Astrocyte of the hippocampus (primary cell): ENCODE measurements at places on chromosomes 1 and 21.

GRCh38 chr1:228830185-228830953 is 95.1 kb downstream of the RHOU start:
- DNase-seq: peak; percentile 18

- DNase-seq: peak; percentile 25
Observed at GRCh38 chr1:17155257-17155920, 36.1 kb upstream of the PADI2 start.

DNA sequence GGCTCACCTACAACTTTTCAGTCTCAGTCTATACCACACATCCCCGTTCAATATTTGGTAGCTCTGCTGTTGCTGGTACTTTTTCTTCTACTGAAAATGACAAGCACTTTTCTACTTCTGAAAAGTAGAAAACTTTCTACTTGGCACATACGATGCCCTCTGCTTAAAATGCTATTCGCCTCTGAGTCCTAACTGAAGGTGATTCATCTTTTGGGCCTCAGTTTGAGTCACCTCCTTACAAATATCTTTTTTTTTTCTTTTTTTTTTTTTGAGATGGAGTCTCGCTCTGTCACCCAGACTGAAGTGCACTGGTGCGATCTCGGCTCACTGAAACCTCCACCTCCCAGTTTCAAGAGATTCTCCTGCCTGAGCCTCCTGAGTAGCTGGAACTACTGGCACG is 136.0 kb upstream of the CYYR1 start:
- peak; percentile 15 for DNase-seq

DNA sequence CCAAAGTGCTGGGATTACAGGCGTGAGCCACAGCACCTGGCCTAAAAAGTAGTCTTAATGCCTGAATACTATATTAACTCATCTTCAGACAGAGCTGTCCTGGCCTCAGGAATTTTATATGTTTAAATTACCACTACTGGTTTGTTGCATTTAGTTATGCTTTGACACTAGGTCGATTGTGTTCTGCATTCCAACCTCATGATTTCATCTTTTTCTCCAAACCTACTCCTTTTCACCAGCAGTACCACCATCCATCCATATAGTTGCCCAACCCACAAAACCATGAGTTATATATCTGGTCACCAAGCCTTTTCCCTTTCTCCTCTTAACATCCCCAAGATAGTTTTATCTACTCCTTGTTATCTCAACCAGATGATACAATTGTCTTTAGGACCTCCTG is 22.6 kb downstream of the FMO5 start:
- DNase-seq: no peak

GRCh38 chr1:44542420-44543063 is 131.7 kb downstream of the TMEM53 start:
- no peak for DNase-seq

GRCh38 chr1:179337288-179337687 is 28.5 kb upstream of the AXDND1 start:
- no peak for DNase-seq

DNA sequence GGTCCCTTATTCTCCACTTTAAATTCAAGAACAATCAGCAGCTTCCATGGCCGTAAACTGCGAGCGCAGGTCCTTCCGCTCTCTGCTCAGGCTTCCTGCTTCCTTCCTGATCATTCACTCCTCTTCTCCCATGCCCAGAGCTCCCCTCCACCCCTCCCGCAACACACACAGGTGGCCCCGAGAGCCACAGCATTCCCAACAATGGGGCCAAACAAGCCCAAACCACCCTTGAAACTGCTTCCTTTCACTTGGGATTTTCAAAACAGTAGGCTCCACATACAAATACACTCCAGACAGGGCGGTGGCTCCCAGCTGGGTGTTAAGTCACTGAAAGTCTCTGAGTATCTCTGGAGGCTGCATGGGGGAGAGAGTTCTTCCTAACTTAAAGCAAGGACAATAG is 11.4 kb downstream of the FAM89A start:
- DNase-seq: no peak

DNA sequence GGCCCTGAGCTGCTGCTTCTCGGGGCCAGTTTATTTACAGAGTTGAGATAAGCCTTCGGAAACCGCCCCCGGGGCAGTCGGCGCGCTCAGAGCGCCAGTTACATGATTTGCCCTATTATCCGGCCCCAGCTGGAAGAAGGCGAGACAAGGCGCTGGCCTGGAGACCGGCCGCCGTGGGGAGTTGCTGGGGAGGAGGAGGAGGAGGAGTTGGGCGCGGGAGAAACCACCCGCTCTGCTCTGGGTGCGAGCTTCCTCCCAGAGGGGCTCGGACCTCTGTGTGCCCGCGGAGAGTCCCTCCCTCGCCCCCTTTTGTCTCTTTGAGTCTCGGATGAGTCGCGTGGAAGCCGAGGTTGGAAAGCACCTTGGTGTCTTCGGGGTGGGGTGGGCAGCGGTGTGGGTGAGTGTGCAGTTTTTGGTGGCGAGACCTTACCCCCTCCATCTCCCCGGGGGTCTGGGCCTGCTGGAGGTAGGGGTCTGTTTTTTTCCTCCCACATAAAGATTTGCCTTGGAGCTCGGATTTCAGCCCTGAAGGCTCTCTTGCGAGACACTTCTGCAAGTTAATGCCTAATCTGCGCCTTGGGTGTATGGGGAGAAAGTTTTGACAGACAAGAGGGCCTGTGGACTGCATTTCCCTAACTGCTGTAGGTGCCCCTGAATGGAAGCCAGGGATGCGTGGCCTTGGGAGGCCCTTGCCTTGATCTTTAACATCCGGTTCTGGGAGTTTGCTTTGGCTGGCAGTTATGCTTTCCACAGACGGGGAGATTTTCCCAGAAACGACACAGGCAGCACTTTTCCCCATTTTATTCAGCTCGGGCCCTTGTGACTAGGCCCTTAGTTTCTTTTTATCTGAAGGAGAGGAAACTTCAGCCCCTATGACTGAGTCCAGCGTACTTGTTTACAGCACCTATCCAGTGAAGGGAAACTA is 80.0 kb downstream of the NDUFS5 start:
- peak; percentile 70 for DNase-seq

- peak; percentile 97 for DNase-seq
Observed at GRCh38 chr1:115545791-115546733, 95.7 kb upstream of the VANGL1 start.

GRCh38 chr1:234368320-234369032 is 4.8 kb upstream of the COA6 start:
- no peak for DNase-seq

DNA sequence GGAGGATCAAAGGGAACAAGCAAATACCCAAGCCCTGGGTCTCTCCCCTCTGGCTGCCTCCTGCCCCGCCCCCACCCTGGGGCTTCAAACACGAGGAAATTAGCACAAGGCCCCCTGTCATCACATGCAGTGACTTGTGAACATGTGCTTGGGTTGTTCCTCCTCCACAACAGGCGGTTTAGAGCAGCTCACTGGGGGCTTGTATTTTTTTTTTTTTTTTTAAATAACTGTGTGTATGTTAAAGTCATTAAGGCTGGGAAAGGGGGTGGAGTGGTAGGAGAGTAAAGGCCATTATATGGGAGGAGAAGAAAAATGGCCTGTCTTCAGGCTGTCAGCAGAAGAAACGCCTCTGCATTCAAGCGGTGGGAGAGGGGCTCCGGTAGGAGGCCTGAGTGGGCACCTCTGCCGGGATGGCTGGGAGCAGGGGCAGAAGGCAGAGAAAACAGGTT is 64.2 kb downstream of the PLXNA2 start:
- DNase-seq: no peak

DNA sequence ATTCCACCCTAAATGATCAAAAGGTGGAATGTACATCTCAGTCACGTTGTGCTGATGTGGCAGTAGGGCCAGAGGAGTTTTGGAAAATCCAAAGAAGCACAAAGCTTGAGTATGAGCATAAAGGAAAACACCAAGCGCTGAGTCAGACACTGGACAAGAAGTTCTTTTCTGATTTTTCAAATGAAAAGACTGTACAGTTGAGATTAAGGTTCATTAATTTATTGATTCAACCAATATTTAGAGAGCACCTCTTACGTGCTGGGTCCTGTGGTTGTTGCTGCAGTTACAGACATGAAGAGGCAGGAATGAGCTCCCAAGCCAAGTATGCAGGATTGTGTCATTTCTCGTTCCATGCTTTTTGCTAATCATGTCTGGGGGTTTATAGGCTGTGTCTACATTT is 28.9 kb upstream of the APP start:
- DNase-seq: peak; percentile 56

DNA sequence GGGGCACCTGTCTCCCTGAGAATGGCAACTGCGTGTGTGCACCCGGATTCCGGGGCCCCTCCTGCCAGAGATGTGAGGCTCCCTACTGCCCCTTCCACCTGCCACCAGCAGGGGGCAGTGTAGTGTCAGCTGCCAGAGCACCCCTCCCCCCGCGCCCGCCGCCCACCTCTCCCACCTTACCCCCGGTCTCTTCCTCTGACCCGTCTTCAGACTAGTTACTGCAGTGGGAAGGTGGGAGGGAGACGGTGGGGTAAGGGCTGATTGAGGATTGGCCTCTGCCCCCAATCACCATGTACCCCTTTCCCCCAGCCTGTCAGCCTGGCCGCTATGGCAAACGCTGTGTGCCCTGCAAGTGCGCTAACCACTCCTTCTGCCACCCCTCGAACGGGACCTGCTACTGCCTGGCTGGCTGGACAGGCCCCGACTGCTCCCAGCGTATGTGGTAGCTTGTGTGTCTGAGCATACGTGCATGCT is 10.1 kb upstream of the LRRC71 start:
- DNase-seq: peak; percentile 53

DNA sequence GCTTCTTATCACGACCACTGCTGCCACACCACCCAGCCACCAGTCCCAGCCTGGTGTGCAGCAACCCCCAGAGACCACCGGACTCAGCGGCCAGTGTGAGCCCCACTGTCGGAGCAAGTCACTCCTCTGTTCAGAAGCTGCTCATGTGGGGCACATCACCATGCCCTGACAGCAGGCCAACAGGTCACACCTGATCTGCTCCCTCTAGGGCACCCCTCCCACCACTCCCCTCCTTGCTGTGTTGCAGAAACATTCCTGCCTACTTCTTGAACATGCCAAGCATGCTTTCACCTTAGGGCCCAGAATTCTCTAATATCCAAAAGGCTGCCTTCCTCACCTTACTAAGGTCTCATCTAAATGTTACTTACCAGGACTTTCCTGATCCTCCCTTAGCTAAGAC is 146.5 kb downstream of the SLC45A1 start:
- no peak for DNase-seq

- no peak for DNase-seq
Observed at GRCh38 chr21:25512095-25513081, 94.9 kb downstream of the MRPL39 start.

GRCh38 chr1:178528228-178528952 is 15.5 kb downstream of the TEX35 start:
- DNase-seq: no peak

DNA sequence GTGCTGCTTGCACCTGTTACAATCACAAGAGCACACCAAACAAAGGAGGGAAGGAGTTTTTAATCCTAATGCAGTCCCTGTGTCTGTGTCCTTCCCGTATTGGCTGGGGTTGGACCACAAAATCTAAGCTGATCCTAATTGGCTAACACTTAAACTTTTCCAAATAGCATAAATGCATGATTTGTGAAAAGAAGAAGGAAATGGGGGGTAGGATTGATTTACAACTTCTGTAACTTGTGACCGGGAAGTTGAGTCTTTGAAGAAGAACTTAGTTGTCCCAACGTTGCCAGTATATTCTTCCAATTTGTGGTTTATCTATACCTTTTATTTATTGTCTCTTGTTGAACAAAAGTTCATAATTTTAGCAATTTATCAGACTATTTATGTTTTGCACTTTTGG is 11.8 kb upstream of the IPP start:
- DNase-seq: no peak

- DNase-seq: no peak
Observed at GRCh38 chr1:8704866-8705506, 112.5 kb downstream of the RERE start.

DNA sequence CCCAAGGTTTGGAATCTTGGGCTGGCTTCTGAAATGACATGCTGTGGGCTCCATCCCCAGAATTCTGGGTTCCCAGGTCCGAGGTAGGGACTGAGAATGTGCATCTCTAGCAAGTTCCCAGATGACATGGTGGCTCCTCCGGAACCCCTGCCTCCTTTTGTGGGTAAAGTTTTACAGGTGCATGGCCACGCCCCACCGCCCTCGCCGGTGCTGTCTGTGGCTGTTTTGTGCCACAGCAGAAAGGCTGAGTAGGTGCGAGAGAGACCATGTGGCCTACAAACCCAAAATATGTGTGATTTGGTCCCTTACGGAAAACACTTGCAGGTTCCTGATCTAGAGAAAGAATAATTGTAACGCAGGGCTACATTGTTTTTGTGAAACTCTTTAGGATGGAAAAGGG is 30.9 kb downstream of the SKI start:
- DNase-seq: no peak

DNA sequence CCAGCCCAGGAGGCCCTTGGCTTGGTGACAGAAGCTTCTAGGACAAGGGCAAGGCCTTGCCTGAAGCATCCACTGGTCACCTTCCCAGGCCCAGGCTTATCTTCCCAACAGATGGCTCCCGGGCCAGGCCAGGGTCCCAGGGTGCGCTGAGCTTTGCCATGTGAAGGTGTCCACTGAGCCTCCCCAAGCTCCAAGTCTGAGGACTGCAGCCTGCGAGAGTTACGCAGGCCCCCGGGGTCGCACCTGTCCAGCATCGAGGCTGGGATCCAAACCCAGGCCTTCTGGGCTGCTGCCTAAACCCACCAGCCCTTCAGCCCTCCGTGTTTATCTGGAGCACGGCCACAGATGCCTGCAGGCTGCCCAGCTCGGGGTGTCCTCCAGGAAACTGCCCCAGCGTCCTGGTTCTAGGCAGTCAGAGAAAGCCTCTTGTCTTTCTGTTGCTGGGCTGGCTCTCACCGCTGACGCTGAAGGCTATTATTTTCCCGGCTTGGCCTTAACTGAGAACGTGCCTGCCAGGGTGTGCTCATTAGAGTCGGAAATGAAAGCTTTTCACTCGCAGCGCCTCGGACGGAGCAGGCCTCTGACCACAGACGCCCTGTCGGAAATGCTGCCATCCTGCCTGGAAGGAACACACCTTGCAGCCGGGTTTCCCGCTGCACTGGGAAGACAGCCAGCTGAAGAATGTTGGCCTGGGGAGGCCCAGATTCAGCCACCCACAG is 71.4 kb downstream of the MEGF6 start:
- peak; percentile 92 for DNase-seq
